Activated CD8-positive, alpha-beta memory T cell treated with anti-CD3 and anti-CD28 coated beads for 1 hour (primary cell): ENCODE measurements at places on chromosomes 3 and 15.

DNA sequence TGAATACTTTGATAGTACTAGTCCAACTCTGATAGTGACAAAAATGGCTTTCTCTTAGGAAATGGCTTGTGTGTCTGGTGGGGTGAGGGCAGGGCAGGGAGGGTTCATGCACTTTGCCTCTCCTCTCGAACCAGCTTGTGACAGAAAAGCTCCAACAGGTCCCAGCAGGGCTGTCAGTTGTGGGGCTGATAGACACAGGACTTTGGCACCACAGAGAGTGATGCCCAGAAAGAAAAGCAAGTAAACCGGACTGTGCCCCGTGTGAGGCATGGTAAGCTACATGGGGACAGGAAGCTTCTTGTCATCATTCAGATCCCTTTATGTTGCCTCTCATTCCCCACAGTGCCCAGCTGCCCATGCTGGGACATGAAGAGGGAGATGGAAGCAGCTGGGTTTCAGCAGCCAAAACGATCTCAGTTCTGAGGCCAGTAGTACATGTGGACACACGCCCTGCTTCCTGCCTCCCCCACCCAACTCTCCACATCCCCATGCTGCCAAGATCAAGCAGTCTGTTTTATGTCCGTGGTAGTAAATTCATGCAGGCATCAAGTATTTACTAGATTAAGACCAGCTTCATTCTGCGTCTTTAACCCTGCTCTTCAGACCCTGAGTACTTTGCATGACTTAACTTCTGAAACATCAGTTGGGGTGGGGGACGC is 29.7 kb upstream of the LIPC start:
- DNase-seq, result no peak

DNA sequence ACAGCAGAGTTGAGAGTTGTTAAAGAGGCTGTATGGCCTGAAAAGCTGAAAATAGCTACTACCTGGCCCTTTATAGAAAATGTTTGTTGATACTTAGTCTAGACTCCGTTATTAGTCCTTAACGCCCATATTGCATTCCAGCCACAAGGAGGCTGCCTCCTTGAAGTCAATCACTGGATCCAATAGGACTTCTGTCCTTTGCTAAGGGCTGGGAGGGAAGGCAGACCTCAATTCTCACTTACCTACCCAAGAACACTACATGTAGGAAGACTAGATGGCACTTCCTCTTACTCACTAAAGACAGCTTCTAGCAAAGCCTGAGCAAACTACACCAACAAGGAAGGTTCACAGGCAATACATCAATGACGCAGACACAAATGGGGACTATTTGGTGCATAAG is 139.5 kb upstream of the HACD2 start:
- no peak for DNase-seq

- DNase-seq, result no peak
Measured at GRCh38 chr15:43776101-43776717, 557 bp downstream of the ELL3 start.

DNA sequence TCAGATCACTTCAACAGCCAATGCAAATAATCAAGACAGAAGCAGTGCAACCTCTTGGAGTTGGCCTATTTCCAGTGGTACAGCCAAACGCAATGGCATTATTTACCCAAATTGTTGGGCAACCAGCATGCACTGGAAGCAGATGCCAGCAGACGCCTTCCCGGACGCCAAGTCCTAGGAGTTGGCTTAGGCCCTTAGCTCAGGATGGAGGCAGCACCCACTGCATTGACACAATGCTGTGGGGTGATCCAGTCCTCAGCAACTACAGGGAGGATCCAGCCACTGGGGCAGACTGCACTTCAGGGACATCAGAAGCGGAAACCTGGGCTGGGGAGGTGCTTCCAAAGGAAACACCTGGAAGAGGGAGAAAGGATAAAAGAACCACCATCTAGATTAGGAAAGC is 290.4 kb downstream of the FAM43A start:
- DNase-seq, result no peak

DNA sequence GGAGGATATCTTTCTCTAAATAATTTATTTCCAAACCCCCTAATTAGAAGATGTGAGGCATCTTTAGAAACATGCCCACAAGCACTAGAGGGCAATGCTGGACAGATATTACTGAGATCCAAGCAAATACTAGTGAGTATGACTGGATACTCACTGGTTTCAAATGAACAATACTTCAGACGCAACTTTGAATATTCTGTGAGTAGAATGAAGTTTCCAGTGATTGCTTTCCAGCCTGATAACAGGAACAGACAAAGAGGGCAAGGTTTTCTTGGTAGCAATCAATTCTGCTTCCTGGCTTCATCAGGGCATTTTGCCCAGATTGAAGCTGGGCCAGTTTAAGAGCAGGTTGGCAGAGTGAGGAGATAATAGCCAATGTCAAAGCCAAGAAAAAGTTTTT is 442.6 kb upstream of the PDZRN3 start:
- DNase-seq, result no peak

DNA sequence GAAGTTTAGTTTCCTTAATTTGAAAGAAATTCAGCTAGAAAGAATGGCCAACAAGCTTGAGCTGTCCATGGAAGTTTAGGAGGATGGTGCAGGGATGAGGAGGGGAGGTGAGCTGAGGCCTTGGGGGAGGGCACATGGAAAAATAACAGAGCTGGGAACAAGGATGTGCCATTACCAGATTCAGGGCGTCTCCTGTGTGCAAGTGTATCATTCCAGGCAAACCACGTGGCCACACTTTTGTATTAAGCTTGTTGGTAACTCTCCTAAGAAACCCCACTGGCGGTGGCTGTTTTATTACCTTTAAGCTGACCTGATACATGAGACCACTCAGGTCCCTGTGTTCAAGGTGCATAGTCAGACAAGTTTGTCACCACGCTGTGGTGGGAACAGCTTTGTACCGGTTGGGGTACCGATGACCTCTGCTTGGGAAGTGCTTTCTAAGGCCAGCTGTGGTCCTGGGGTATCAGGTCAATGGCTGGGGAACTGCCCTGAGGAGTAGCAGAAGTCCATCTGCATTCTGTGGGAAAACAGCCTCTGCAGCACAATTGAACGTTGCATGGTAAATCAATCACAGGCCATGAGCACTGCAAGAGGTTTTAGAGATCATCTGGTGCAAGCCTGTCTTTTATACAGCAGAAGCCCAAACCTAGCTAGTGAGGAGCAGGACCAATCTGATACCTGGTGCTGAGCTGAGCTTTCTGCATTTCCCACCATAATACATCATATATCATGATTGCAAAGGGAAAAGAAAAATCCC is 235.5 kb downstream of the THSD4 start:
- no peak for DNase-seq

GRCh38 chr3:143963946-143964345 is 7.7 kb upstream of the DIPK2A start:
- no peak for DNase-seq

GRCh38 chr3:87333393-87333892 is 57.1 kb upstream of the POU1F1 start:
- no peak for DNase-seq

GRCh38 chr3:18469775-18470174 is 44.6 kb upstream of the SATB1 start:
- DNase-seq, result no peak
